ENCODE measurements at places on chromosomes 7 and 10.

DNA sequence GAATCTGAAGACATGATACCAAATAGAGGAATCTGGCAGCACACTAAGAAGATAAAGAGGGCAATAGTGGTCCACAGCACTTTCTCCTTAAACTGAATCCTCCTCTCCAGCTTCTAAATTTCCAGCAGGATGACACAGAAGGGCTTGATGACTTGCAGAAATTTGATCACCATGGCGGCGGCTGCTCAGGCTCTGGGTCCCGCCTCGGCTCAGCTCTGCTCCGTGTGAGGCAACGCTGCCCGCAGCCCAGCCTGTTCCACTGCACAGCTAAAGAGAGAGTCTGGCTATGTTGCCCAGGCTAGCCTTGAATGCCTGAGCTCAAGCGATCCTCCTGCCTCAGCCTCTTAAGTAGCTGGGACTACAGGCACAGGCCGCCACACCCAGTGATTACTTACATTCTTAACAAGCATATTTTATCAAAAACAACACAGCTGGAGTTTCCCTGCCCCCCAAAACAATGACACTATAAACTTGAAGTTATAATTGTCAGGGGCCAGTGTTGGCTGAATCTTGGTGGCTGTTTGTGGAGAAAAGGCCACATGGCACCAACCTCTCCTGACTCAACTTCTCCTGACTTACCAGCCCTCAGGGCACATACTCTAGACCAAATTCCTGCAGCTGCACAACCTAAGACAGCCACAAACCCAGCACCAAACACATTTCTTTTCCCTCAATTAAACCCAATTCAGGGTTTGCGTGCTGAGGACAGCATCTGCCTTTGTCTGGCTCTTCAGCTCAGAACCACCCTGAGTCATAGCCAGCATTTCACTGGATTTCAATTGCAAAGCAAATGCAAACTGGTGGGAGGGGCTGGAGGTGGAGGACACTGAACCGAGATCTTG is 11.6 kb upstream of the TNPO3 start:
- DNase-seq = no peak

- no peak for DNase-seq
Measured at GRCh38 chr10:131277278-131277677, 34.2 kb downstream of the TCERG1L start.

DNA sequence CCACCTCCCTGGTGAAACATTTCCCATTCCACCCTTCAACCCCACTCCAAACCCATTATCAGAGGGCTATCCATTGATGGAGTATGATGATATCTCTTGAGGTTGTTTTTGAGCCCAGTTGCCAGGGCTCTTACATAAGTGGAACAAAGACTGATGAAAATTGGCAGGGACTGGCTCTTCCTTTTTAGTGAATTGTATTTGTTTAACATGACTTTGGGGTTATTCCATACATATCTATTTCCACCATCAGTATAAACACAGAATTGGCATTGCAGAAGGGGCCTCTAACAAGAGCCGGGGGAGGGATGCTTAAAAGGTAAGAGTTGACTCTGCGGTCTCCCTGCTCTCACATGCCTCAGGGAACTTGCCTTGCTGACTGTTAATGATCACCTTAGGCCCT is 28.9 kb downstream of the FZD1 start:
- DNase-seq = no peak

- no peak for DNase-seq
Measured at GRCh38 chr7:105853931-105854419, 22.4 kb downstream of the ATXN7L1 start.

- no peak for DNase-seq
Measured at GRCh38 chr10:6283655-6284054, 80.9 kb downstream of the PFKFB3 start.

- no peak for DNase-seq
Measured at GRCh38 chr7:46054272-46054671, 133.2 kb upstream of the IGFBP3 start.

DNA sequence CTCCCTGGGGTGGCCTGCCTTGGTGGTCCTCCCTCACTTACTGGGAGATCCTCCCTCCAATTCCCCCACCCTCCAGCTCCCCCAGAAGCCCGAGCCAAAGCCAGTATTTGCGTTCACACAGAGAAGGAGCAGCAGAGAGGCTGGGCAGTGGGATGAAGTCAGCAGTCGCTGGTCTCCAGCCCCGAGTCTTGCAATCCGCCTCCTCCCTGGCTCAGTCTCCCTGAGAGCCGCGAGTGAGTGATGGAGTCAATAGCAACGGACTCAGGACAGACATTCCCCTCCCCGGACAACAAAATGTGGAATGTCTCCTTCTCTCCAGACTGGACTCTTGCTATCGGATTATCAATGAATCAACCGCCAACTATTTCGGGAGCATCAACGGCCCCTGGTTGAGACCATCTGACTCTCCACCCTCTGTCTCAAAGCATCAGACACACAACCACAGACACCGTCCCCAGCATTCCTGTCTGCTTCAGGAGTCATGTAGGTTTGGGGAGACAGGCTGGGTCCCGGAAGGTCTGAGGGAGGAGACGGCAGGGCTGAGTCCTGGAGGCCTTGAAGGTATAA is 178.4 kb downstream of the SH3PXD2A start:
- no peak for DNase-seq

DNA sequence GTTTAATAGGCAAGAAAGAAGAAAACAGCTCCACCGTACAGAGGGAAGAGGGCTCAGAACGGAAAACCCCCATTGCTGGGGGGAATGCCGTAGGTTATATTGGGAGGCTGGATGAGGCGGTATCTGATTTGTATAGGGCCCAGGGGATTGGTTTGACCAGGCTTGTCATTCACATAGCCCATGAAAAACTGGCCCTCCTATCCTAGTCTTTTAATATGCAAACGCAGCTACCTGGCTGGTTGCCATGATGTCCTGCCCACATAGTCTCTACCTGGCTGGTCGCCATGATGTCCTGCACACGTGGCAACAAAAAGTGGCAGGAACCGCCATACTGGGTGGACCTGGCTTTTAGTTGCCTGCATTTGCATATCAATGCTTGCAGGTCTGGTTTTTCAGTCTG is 84.7 kb downstream of the AUTS2 start:
- DNase-seq = no peak

DNA sequence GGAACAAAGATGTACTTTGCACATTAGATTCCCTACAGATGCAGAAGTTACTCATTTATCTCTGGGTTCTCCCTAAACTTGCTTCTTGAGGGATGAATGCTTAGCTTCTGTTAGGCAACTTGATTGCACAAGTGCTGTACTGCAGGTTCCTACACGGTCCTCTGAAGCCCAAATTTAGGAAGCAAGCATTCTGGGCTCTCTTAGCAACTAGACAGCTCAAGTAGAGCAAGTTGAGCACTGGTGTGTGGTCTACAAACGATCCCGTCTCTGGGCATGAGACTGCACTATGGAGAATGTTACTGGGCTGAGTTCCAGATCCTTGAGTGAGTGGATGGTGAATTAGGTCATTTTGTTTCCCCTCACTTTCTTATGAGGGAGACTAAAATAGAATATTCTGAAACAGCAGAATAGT is 14.3 kb downstream of the SEMA3D start:
- no peak for DNase-seq

DNA sequence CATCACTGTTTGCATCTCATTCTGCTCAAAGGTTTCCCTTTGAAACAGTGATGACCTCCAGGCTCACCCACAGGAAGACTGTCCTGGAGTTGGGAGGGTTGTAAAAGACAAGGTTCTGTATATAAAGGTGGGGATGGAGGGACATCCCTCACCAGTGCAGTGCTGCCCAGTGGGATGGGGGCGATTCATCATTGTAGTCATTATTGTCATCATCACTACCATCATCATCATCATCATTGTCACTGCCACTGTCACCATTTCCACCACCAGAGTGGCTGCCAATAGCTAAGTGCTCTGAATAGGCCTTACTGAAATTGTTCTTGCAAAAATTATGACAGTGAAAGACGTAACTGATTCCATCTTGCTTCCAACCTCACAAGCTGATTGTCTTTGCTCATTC is 24.7 kb downstream of the MRPS24 start:
- no peak for DNase-seq

DNA sequence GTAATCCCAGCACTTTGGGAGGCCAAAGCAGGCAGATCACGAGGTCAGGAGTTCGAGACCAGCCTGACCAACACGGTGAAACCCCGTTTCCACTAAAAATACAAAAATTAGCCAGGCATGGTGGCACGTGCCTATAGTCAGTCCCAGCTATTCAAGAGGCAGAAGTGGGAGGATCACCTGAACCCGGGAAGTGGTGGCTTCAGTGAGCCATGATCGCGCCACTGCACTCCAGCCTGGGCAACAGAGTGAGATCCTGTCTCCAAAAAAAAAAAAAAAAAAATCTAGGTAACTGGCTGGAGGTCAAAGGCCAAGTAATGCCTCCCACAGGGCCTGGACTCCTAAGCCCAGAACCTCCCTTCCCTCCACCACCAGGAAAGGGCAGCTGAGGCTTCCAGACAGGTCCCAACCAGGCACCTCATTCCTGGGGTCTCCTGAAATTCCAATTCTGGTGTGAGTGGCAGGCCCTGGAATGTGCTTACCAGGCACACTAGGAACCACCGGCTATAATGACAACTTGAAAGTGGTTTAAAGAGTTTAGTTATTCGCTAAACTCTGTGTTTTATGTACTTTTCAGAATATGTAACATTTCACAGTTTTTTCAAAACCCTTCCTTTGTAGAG is 86.9 kb upstream of the TNRC18 start:
- DNase-seq = no peak

DNA sequence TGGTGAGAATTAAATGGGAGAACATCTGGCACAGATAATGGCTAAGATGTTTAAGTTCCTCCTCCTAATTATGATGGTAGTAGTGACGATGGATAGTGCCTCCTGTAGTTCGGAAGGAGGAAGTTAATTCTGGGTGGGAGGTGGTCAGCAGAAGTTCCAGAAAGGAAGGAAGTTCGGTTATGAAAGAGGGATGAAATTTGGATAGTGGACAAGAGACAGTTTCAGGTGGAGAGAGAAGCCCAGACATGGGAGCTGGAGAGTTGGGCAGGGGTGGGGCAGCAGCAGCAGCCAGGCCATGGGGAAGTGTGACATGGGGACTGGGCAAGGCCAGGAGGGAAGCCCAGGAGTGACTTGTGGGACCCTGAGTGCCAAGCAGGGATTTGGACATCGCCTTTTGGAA is 99.5 kb downstream of the CCNY start:
- DNase-seq = no peak

DNA sequence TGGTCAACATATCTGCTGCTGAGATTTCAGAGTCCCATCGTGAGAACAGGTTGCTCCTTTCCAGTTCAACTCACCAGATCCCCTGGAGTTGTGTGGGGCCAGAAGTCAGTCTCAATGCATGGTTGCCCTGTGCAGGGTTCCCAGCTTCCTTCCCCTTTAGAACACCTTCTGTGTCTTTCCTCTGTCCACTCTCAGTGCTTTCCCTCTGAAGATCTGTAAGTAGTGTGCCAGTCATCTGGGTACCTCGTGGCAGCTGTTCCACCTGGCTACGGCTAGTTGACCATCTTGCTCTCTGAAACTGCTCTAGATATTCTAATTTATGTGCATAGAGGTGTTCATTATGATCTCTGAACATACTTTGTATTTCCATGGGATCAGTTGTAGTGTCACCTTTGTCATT is 36.1 kb upstream of the PRSS37 start:
- DNase-seq = no peak

DNA sequence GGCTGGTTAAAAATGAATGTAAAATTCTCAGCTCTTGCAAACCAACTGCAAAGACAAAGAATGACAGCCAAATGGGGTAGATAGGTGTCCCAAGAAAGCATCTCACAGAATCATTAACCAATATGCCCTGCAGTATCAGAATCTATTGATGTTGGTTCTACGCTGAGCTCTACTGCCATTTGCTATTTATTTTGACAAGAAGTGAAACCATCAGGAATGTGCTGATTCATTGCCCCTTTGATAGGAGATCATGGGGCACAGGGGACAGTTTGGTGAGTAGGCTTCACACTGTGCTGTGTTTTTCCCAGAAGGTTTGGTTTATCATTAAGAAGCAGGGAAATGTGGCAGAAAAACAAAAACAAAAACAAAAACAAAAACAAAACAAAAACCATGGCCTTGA is 19.4 kb upstream of the CDC14C start:
- DNase-seq = no peak

GRCh38 chr7:46288010-46288409 is 366.9 kb upstream of the IGFBP3 start:
- DNase-seq = no peak

GRCh38 chr7:142908921-142909890 is 23.7 kb upstream of the TRPV6 start:
- DNase-seq = no peak

DNA sequence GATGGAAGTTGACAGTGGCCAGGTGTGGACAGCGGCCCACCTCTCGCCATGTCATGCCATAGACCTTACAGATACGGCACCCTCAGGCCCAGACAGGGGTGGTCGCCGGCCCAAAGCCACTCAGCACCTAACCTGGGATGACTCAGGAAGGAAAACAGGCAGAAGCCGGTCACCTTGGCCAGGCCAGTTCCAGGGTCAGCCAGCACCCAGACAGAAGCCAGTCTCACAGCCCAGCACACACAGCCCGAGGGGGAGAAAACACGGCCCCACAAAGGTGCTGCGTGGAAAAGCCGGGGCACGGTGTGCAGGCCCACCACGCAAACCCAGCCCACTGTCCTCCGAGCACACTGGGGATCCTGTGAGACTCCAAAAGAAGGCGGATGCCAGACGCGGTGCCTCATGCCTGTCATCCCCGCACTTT is 95.2 kb upstream of the DNAAF5 start:
- DNase-seq = no peak

GRCh38 chr10:61763778-61764177 is 101.0 kb downstream of the CABCOCO1 start:
- DNase-seq = no peak

GRCh38 chr10:65891073-65891981 is 1034.5 kb upstream of the LRRTM3 start:
- DNase-seq = no peak

DNA sequence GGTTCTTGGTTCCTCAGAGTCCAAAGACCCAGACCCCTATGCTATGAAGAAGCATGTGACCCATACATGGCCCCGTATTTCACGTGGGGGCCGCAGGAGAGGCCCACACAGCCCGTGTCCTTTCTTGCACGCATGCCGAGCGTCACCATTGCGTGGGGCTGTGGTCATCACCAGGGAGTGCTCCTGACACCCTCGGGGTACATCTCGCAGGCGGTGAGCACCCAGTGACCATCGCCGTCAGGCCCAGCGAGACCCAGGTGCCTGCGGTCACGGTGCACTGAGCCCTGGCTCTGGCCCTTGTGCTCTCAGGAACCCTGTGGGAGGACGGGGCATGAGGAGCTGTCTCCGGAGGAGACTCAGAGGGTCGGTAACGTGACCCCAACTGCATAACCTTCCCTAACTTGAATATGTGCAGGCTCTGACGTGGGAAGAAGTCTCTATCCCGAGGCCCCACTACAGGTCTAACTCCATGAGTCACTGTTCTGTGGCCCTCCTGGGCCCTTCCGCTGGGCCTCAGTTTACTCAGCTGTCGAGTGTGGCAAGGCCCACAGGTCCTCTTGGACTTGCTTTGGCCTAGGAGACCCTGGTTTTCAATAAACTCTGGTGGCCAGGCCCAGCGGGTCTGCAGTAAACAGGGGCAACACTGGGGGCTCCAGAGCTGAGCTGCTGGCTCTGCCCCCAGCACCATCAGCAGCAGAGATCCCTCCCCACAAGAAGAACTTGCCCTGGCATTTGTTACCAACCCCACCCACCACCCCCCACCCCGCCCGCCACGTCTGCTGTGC is 503.9 kb downstream of the PTPRN2 start:
- DNase-seq = no peak

All from cortex of kidney (tissue), 1 donor.